NCI-H2171 (cell line): ENCODE measurements at places on chromosomes 5 and 9.

DNA sequence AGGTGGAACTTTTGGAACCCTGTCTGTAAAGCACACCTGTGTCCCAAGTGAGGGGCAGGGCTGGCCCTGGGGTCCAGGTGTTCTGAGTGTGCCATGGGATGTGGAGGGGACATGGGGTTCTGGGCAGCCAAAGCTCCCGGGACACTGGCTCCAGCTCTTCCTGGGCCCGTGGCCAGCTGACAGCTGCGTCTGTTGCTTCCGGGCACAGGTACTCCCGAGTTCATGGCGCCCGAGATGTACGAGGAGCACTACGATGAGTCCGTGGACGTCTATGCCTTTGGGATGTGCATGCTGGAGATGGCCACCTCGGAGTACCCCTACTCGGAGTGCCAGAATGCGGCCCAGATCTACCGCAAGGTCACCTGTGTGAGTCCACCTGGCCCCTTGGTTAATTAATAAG lies 50.7 kb downstream of the WNK2 start:
- no peak for DNase-seq

DNA sequence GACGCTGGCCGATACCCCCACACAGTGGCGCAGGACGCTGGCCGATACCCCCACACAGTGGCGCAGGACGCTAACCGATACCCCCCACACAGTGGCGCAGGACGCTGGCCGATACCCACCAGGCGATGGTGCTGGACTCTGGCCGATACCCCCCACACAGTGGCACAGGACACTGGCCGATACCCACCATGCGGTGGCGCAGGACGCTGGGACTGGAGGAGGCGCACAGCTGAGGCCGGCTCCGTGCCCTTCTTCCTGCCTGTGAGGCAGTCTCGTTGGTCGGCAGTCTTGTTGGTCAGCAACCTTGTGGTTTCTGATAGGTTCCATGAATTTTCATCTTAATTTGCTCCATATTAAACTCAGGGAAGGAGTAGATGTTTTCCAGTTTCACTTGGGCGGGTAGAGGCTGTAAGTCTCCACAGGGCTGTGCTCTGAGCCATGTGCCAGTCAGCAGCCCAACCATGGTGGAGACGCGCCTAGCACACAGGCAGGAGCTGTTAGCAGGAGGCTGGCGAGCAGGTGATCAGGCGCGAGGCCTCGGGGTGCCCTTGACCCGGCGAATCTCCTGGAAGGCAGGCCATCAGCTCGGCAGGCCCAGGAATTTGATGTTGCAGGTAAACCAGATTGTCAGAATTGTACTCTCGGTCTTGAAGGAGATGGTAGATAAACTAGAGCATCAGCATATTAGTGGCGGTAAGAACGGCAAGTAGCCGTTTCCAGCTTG lies 75.6 kb downstream of the EHMT1 start:
- no peak for DNase-seq

DNA sequence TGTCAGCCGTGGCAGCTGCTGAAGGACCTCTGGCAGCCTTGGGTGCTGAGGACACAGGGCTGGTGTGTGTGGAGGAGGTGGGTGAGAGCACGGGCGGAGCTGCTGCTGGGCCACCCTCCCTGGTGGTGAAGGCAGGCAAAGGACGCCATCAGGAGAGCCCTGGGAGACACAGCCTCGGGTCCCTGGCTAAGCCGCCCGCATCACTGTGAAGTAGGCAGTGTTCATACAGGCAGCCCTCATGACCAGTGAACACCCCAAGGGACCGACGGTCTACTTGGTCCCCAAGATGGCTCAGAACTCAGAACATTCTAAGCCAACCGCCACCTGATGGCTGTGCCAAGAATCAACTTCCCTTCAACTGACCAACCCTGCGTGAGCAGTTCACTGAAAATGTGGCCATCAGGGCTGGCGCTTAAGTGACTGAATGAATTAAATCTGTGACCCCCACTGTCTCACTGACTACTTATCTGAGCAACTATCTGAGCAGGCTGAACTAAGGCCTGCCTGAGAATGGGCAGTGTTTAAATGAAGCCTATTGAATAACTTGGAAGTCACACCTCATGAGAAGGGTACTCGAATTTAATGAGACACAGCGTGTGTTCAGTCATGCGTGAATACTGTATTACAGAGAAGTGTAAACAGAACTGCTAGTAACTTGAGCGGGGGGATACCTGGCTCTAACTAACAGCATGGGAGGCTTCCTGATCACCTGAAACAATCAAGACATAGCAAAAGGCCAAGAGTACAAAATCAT lies 54.7 kb upstream of the SIMC1 start:
- DNase-seq = peak; percentile 52

- no peak for DNase-seq
Observed at GRCh38 chr5:149302641-149303040, 31.0 kb downstream of the AFAP1L1 start.

- DNase-seq = no peak
Observed at GRCh38 chr9:120694559-120694958, 19.7 kb downstream of the MEGF9 start.

- DNase-seq = no peak
Observed at GRCh38 chr5:61796773-61797172, 464.7 kb downstream of the ZSWIM6 start.

- no peak for DNase-seq
Observed at GRCh38 chr5:60789551-60789950, 54.5 kb downstream of the ELOVL7 start.

DNA sequence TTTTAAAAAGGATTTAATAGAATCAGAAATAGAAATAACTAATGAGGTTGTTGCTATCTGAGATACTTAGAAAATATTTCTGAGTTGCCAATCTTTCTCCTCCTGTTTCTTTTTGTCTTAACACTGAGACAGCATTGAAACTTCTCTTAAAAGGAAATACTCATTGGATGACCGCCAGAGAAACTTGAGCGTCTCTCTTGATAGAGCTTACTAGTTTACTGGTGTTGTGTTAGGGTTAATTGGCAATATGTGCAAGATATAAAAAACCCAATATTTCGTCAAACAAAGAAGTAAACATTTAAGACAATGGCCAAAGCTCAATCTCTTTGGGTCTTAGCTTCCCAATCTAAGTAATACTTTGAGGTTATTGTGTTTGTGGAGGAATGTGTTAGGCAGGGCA lies 176.4 kb upstream of the CHD1 start:
- DNase-seq = no peak

DNA sequence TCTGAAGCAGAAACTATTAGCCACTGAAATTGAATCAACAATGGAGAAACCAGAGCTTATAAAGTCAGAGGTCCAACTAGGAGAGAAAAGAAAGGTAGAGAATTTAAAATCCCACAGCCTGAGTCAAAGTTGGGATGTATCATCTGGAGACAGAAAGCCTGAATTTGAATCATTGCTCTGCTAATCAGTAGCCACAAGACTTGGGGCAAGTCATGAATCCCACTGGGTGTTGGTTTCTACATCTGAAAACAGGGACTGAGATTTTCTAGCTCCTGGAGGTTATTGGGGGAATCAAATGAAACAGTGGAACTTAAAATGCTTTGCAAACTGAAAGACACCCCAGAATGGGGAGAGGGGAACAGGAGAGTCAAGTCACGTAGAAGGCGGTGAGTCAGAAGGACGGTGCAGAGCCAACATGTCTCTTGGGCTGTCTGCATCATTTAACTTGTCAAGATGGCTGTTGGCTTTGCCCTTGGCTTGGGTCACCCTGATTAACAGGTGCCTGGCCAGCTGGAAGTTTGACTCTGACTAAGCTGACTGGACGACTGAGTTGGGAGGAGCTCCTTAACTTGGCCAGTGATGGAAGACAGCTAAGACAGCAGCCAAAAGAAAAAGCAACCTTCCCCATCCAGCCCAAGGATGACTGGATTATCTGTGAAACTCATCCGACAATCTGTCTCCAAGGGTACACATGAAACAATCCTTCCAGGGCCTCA lies 60.6 kb upstream of the ADRA1B start:
- DNase-seq = no peak

GRCh38 chr9:71758785-71759184 lies 9.5 kb downstream of the CEMIP2 start:
- peak; percentile 31 for DNase-seq

- no peak for DNase-seq
Observed at GRCh38 chr9:127803507-127804352, 1.0 kb downstream of the FPGS start.

DNA sequence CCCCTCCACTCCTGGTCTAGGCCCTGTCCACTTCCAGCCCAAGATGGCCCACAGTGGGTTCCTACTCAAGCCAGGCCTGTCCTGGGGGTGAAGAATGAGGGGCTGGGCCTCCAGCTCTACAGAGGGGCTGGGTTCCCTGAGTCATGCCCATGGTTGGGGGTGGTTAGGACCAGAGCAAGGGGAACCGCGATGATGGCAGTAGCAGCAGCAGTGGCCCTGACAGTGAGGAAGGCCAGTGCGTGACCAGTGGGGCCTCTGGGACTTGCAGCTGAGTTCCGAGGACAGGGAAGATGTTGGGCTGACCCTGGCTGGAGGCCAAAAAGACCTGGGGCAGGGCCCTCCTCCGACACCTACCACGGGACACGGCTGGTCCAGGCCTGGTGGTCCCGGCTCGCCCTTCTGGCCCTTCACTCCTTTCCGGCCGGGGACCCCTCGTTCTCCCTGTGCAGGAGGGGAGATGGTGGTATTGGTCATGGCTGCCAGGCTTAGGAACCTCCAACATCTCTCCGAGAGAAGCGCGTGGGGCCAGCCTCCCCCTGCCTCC lies 9.2 kb upstream of the PHYKPL start:
- no peak for DNase-seq

DNA sequence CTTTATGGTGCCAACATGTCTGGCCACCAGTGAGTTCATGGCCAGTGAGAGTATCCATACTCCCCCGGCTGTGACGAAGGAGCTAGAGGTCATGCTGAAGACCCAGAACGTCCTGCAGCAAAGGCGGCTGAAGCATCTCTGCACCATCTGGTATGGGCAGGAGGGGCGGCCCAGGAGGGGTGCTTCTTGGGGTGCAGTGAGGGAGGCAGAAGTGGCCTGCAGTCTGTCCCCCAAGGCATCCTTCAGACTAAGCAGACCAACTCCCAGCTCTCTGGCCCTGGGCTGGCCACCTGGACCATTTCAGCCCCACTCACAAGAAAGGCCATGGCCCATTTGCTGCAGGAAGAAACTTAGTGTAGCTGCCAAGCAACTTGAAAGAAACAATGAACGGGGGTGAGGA lies 11.0 kb downstream of the CCDC180 start:
- no peak for DNase-seq

DNA sequence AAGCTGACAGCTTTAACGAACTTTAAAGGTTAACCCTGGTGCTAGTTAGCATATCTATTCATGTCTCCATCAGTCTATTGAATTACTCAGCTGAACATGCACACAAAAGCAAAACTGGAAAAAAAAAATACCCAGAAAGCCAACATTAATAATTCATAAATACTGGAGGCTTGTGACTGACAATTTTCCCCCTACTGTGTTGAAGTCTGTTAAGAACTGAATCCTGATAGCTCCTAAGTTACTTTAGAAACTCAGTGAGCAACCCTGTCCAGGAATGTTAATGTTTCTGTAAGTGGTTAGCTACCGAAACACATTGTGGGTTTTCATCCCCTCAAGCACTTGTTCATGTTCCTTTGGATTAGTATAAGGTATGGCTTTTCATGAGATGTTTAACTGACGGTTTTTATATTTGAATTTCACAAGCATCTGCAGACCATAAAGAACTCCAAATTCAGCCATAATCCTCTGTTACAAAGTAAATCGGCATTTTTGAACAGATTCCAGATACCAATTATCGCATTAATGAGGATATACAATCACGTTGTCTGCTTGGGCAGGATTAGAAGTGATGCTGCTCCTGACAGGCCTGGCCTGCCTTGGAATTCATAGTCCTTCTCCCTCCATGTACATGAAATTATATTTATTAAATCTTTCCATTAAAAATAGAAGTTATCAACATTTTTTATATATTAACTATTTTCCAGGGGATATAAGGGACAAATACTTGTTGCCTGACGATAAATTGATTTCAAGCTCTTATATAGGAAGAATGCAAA lies 331.2 kb downstream of the TLE4 start:
- no peak for DNase-seq

- DNase-seq = no peak
Observed at GRCh38 chr5:37435261-37435660, 56.1 kb downstream of the WDR70 start.

GRCh38 chr5:10374046-10375022 lies 20.8 kb downstream of the MARCHF6 start:
- DNase-seq = no peak

DNA sequence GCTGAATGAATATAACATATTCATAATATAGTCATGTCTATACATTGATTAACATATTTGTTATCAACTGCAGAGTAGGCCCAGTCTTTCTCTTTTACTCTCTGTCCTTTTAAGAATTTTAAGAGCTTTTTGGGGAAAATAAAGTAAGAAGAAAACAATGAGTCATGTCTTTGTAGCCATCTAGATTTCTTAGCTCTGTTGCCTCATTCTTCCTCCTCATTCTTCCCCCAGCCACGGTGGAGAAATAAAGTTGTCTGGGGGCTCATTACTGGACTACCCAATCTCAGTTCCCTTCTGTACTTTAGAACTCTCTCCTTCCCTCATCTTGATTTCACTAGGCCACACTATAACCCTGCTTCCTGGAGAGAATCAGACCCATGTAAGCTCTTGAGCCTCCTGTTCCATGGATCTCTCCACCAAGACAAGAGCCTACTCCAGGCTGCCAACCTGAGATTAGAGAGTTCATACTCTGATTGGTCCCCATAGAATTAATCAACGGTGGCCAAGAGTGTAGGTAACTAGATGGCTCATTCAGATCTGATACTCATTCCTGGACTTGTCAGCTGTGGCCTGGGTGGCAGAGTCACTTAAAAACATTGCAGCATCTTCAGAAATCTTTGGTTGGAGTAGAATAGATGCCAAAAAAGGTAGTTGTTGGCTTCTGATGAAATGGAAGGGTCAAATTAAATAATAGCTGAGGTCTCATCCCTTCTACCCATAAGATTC lies 44.2 kb downstream of the ITGA1 start:
- no peak for DNase-seq
